ENCODE measurements at places on chromosomes 2 and 18. TPM values are rescaled to one million over a fixed set of nuclear protein-coding genes. Genes with fewer than 3 reads are reported as not detected.
A peak's percentile ranks its signal among the peaks of the same experiment; 100 is the strongest.

GRCh38 chr2:44275927-44276303 lies 635 bp downstream of the SLC3A1 start:
- no peak for DNase-seq

- DNase-seq = peak; percentile 84
Measured at GRCh38 chr2:45009303-45009927, at the start of gene SIX2. Gene SIX2, minus strand, starts transcription at chr2:45009452. Its CDS starts 342 bp downstream, at chr2:45009110.

DNA sequence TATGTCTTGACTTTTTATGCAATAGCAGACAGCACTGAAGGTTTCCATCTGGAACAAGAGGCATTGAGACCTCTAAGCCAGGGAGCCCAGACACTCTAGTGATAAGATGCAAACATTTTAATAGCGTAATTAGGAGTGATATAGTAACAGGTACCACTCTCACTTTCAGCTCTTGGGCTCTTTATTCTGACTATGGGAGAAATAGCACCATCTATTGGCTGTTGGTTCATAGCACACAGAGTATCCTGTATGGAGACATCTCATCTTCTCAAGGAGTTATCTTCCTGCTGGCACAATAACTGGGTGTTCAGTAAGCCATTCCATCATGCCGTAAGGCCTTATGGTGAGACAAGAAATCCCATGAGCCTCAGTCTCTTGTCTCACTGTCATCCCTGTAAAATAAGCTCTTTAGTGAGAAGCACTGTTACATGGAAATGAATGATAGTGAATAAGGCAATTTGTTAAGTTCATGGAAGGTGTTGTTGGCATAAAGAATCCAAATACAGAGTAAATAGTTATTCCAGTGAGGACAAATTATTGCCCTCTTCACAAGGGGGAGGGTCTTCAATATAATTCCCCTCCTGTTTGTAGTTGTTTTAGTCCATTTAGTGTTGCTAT lies 48.3 kb downstream of the THUMPD2 start:
- no peak for DNase-seq

DNA sequence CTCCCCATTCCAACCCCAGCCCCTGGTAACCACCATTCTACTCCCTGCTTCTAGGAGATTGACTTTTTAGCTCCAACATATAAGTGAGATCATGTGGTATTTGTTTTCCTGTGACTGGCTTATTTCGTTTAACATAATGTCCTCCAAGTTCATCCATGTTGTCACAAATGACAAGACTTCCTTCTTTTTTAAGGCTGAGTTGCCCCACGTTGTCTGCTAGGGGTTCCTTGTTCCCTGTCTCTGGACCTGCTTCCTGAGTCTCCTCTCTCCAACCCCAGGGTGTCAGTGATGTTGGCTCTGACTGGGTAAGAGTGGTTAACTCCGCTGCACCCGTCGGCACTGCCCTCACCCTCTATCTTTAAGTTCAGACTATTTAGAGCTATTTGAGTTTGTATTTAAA lies 175.2 kb downstream of the SH3RF3 start:
- no peak for DNase-seq

DNA sequence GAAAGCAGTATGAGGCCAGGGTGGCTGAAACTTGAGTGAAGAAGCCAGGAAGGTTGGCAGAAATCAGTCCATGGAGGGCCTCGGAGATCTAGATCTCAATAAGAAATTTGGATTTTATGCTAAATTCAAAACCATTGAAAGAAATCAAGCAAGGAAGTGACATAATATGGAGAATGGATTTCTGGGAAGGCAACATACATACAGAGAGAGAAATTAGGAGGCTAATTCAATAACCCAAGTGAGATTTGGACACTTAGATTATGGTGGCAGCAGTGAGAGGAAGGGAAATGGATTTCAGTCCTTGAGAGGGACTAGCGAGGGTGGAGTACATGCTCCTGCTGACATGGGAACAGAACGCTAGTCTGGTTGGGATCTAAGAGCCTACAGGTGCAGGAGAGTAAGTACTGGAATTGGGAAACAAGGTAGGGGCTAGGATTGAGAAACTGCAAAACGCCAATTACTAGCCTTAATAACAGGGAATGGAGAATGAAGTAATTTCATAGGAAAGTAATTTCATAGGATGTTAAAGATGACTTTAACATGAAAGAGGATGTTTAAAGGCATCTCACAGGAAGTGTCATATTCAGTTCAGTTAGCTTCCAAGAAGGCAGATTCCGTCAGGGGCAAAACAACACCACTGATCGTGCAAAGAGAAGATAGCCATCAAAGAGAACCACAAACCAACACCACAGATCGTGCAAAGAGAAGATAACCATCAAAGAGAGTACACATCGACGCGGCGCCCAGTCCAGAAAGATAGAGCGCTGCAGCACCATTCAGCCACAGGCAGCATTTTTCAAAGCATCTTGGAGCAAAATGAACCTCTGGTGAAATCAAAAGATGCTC lies 27.2 kb downstream of the CDKL4 start:
- DNase-seq = no peak

OR6B2 gene
- not detected for total RNA-seq

ACMSD gene
- 0.59 TPM for total RNA-seq

DNA sequence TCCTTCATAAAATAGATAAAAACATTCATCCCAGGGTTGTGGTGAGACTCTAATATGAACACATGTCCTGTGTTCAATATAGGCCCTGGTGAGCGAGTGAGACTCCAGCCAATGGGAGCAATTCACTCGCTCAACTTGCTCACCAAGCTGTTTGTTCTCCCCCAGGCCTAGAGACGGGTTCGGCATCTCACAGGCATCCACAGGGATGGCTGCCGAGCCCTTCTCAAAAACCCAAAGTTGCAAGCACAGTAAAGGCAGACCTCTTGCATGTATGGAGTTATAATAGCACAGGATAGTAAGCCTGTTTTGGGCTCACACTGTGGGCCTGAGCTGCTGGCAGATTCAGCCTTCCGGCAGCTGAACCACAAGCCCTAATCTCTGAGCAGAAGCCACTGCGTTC lies 15.7 kb downstream of the PARD6G start:
- DNase-seq = no peak

DNA sequence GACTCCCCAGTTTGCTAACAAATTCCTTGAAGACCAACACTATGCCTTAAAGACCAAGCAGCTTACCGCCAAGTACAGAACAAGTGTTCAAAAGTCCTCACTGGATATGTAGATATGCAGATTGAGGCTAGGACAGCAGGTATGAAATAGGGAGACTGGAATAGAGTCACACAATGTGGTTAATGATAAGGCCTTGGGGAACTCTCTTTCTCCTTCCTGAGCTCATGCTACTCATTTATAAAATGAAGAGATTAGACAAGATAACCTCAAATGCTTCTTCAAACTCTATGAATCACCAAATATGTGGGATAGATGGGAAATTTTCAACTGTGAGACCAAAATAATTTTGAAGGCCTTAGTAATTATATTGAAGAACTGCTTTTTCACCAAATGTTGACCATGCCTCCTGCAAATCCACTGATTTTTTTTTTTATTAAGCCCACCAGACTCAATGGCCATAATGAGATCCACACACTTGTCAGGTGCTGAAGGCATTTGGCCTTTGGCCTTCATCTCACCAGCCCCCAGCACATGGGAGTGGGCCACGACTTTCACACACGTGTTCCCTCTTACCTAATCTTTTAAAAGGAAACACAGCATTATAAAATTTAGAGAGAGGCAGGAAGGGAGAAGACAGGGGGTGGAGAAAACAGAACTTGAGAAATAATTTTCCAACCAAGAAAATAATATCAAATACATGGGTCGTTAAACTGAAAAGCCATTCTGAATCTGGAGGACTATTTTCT lies 181.5 kb downstream of the EN1 start:
- no peak for DNase-seq

NEURL3 gene
- total RNA-seq = not detected

DNA sequence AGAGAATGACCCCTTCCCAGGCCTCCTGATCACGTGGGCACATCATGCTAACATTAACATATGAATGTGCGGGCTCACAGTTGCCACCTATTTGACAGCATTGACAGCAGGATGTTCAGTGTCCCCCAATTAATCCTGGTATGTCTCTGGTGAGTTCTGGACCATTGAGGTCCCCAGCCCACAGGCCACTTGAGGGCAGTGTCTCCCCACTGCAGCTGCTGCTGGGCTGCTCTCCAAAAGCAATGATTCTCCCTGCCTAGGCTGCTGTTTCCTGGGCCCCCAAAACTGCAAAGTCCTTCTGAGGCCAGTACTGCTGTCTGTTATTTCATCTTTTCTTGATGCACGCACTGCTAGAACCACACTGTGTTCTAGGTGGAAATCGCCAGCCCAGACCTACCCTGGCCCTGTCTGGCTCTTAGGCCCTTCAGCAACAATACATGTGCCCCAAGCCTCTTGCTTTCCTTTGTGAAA lies 52.7 kb upstream of the MAPK4 start:
- no peak for DNase-seq

DES gene
- total RNA-seq = 29.6 TPM

DNA sequence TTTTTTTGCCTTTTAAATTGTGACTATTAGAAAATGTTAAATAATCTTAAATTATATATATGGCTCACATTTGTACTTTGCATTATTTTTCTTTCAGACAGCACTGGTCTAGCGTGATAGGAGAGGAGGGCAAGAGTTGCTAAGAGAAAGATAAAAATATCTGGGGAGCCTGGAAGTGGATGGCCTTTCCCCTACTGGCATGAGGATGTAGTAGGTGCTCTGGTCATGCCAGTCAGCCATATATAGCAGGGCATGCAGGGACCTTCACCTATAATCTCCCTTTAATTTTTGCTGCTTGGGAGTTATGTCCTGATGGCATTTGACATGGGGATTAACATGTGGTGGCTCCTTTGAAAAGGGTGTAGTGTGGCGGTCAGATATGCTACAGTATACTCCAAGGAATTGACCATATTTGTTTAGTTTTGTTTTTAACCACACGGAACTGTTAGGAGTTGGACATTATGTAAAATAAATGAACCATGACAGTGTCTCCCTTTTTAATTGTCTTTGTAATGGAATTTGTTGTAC lies 144.7 kb downstream of the BABAM2 start:
- DNase-seq = no peak

DNA sequence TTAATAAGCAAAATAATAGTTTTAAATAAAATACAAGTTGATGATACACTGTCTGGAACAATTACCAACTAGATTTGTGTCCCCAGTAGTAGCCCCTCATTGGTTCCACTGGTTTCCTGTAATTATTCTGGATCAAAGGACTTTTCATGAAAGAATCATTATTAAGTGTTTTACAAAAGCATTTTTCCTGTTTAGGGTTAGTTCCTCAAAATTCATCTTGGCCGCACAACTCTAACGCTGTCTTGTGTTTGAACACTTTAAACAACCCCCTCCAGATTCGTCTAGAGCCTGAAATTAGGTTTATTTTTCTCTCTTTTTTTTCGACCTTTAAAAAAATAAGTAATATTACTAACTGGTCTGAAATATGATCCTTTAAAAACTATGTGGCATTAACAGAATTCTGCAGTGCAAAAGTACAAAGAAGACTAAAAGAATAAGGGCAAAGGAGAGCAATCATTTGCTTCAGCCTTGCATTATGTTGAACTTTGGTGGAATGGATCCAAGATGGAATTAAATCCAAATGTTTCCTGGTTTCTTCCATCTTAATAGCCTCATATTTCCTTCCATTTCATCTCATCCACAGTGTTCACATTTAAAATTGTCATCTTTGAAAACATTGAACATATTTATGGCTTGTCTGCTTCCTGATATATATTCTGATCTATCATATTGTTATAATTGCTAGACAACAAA lies 678.4 kb downstream of the IRS1 start:
- no peak for DNase-seq

GRCh38 chr2:163701399-163702195 lies 34.2 kb downstream of the FIGN start:
- no peak for DNase-seq

DNA sequence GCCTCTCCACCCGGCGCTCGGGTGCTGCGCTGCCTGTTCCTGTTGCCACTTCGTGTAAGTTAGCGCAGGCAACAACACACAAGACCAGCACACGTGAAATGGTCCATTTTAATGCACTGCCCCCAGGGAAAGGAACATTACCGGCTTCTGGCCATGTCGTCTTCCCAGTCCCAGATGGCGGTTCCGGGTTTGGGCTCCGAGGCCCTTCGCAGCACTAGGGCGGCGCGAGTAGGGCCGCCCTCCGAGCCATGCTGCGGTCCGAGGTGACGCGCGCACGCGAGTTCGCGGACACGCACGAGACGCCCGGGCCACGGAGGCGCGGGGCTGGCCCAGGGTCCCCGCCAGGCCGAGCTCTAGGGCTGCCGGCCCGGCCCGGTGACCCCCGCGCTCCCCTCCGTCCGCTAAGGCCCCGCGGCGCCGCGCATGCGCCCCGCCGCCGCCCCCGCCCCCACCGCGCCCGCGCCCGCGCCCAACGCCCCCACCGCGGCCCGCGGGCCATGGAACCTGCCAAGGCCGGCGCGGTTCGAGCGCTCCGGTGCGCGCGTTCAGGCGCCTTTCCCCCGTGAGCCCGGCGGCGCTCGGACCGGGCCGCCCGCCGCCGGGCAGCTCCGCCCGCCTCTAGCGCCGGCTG lies 367 bp upstream of the ZNF236 start:
- peak; percentile 43 for DNase-seq

SLC1A4 gene
- 11.4 TPM for total RNA-seq

ANKRD30BL gene
- not detected for total RNA-seq

GRCh38 chr2:168624028-168624427 lies 168.0 kb downstream of the CERS6 start:
- no peak for DNase-seq

PLA2R1 gene
- total RNA-seq = 27.9 TPM

DNA sequence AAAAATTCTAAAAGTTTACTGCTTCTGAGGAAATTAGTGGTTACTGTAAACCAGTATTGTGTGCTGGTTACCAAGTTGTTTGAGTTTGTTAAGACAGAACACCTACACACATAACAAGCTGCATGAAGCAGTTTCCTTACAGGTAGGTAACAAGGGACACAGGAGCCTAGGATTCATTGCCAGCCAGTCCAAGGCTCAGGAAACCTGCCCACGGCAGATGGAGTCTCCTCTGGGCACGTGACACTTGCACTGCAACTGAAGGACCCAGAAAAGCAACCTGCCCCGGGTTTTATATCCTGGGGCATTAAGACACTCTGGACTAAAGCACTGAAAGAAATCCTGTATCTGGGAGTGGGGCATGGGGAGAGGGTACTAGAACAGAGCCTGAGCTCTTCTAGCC lies 639.3 kb downstream of the ADCYAP1 start:
- no peak for DNase-seq
